ENCODE measurements at places on chromosomes 12 and 14. TPM values are rescaled to one million over a fixed set of nuclear protein-coding genes. Genes with fewer than 3 reads are reported as not detected.

GRCh38 chr12:132270516-132270915, 58.9 kb downstream of the GALNT9 start:
- peaks cover 15% of the 10 kb centered on the region for H3K27me3 ChIP-seq
- no peak overlapping the region for H3K4me3 ChIP-seq
- H3K27ac ChIP-seq = no peak overlapping the region
- no peak for DNase-seq

- H3K4me3 ChIP-seq = no peak overlapping the region
- H3K27me3 ChIP-seq = peaks cover 2% of the 10 kb centered on the region
- no peak for DNase-seq
- H3K4me1 ChIP-seq = no peaks in the 10 kb centered on the region
- no peaks in the 10 kb centered on the region for H3K36me3 ChIP-seq
Measured at GRCh38 chr14:57482120-57482519, 11.5 kb downstream of the CCDC198 start.

DNA sequence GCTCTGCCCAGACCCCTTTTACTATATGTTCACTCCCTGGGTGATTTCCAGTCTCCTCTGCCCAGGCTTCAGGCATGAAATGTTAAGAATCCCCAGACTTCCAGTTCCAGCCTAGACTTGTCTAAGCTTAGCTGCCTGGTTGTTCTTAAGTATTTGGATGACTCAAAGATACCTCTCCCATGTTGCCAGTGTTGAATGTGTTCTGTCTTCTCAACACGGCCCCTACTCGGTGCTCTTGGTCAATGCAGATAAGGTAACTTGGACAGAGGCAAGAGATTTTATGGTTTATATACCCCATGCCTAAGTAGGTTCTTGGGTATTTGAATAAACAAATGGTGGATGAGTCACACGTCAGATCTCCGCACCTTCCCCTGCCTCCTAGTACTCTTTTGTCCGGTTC, 13.6 kb downstream of the PIWIL1 start:
- no peak overlapping the region for H3K4me3 ChIP-seq
- no peak overlapping the region for H3K27ac ChIP-seq
- DNase-seq = no peak
- H3K36me3 ChIP-seq = no peaks in the 10 kb centered on the region
- no peaks in the 10 kb centered on the region for H3K4me1 ChIP-seq
- peaks cover 13% of the 10 kb centered on the region for H3K27me3 ChIP-seq

The BBS10 gene
- total RNA-seq = 8.8 TPM

The CARMIL3 gene
- total RNA-seq = 0.16 TPM

The MYO1H gene
- total RNA-seq = not detected

Data from naive thymus-derived CD8-positive, alpha-beta T cell (primary cell).